ENCODE measurements at places on chromosomes 7 and 10.

DNA sequence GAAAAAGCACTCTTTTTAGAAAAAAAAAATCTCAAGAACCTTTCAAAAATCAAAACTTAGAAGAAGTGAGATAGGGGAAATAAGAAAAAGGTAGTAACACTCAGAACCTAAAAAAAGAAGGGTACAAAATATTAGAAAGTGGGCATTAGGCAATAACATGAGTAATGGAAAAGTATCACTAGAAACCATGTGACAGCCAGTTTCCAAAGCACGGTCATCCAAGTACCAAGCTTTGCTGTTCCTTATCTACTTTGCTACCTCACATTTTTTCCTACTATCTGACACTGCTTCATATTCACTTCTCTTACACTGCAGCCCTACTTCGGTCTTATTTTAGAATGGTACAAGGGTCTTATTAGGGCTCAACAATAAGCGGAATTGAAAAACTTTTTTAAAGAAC lies 30.3 kb downstream of the IMMP2L start:
- DNase-seq: no peak

DNA sequence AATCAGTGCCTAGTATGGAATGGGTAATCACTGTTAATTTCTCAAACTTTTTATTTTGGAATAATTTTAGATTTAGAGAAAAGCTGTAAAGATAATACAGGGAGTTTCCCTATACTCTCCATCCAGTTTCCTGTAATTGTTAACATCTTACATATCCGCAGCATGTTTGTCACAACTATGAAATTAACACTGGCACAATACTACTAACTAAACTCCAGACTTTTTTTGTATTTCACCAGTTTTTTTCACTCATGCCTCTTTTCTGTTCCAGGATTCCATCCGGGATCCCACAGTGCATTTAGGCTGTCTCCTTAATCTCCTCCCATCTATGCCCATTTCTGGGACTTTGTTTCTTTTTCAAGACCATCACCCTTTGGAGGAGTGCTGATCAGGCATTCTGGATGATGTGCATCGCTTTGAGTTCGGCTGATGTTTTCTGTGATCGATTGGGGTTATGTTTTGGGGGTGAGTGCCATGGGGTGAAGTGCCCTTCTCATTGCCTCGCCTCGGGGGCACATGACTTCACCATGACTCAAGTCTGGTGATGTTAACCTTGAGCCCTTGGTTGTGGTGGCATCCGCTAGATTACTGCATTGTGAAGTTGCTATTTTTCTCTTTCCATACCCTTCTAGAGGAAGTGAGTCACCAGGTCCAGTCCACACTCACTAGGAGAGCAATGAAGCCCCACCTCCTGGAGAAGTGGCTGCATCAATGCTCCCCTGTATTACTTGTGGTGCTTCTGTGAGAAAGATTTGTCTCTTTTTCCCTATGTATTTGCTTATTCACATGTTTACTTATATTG lies 43.9 kb upstream of the GRB10 start:
- no peak for DNase-seq

GRCh38 chr7:16193631-16194030 lies 227.7 kb downstream of the CRPPA start:
- no peak for DNase-seq

DNA sequence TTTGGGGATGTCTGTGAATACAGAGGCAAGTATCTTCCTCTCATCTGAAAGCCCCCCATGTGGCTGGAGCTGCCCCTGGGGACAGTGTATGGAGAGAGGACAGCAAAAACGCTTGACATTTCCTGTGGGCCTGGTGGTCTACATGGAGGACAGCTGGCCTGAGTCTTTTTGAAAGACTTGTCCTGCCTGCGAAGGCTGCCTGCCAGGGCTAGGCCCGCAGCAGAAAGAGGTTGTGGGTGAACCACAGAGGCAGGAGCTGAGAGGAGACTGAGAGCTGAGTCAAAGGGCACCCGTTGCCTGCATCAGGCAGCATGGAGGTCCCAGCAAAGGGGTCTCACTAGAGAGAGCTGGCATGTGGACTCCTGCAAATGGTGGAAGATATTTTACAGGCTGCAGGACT lies 66.4 kb downstream of the KAT6B start:
- DNase-seq: no peak

- no peak for DNase-seq
Observed at GRCh38 chr7:16778476-16778875, 24.9 kb downstream of the TSPAN13 start.

DNA sequence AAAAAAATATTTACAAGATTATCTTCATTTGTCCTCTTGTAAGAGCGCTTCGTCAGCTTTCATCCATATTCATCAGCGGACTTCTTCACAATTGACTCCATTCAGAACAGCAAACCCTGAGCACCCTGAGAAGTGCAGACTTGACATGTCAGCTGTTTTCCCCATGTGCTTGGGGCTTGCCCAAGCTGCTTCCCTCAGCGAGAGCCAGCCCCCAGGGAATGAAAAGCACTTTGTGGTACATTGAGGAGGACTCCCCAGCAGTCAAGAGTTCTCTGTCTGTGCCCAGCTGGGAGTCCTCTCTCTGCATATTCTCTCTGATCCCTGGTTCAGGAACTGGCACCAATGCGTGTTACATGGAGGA lies 22.7 kb downstream of the HKDC1 start:
- DNase-seq: no peak

- no peak for DNase-seq
Observed at GRCh38 chr7:82110146-82110840, 333.3 kb downstream of the CACNA2D1 start.

DNA sequence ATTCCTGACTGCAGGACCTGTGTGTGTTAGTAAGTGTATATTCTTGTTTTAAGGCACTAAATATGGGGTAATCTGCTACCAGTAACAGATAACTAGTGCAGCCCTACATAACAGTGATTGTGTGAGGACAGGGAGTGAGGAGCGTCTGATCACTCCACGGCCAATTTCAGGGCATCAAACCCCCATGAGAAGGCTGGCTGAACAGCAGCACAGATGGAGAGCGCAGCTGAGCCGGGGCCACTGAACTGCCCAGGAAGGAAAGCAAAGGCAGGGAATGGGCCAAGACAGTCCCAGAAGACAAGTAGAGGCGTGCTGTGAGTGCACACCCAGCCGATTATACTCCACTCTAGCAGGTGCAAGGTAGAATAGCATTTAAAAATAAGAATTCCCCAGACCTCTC lies 157.1 kb upstream of the CHST15 start:
- DNase-seq: no peak

- no peak for DNase-seq
Observed at GRCh38 chr10:73460897-73461296, 27.5 kb upstream of the MSS51 start.

- no peak for DNase-seq
Observed at GRCh38 chr10:28470873-28471651, 61.9 kb upstream of the WAC start.

- no peak for DNase-seq
Observed at GRCh38 chr10:34547291-34547690, 267.8 kb downstream of the PARD3 start.

- no peak for DNase-seq
Observed at GRCh38 chr7:46955531-46955930, 626.4 kb downstream of the TNS3 start.

GRCh38 chr10:47362199-47362598 lies 14.0 kb downstream of the RBP3 start:
- no peak for DNase-seq

DNA sequence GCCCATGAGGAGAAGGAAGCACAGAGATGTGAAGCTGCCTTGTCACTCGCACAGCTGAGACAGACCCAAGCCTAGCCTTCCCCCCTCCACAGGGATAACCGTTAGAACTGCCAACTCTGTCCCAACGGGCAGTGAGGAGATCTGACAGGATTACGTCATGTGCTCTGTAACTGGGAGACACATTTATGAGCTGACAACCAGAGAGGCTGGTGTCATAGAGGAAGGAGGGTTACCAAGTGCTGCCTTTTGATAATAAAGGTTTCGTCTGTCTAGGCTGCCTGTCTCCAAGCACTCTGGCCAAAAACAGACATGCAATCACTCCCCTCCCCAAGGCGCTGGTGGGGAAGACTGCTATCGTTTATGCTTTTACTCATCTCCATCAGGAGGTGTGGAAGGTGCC lies 165.9 kb downstream of the PLXNA4 start:
- no peak for DNase-seq

DNA sequence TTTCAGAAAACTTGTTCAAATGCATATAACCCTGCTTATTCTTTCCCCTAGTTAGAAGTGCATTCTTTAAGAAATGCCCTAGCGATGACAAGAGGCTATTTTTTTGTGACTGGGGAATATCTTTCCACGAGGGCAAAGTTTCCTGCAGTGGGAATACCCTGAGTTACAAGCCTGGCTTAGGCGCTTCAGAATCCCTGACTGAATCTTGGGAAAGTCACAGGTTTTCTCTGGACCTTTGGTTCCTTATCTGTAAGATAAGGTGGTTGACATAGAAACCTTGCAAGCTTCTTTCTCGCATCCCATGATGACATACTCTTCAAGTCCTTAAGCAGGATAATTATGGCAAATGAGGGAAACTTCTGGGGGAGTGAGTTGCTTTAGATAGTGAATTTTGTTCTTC lies 80.5 kb upstream of the FZD8 start:
- DNase-seq: no peak

DNA sequence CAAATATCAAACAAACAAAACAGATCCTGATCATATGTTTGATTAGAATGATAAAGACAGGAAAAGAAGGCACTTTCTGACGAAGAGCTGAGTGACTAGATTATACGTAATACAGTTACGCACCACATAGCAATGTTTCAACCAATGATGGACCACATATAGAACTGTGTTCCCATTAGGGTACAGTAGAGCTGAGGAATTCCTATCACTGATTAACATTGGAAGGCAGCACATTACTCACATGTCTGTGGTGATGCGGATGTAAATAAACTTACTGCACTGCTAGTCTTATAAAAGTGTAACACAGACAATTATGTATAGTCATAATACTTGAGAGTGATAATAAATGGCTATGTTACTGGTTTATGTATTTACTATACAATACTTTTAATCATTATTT lies 98.3 kb downstream of the PTN start:
- no peak for DNase-seq

- no peak for DNase-seq
Observed at GRCh38 chr10:29648114-29648982, 13.6 kb upstream of the SVIL start.

DNA sequence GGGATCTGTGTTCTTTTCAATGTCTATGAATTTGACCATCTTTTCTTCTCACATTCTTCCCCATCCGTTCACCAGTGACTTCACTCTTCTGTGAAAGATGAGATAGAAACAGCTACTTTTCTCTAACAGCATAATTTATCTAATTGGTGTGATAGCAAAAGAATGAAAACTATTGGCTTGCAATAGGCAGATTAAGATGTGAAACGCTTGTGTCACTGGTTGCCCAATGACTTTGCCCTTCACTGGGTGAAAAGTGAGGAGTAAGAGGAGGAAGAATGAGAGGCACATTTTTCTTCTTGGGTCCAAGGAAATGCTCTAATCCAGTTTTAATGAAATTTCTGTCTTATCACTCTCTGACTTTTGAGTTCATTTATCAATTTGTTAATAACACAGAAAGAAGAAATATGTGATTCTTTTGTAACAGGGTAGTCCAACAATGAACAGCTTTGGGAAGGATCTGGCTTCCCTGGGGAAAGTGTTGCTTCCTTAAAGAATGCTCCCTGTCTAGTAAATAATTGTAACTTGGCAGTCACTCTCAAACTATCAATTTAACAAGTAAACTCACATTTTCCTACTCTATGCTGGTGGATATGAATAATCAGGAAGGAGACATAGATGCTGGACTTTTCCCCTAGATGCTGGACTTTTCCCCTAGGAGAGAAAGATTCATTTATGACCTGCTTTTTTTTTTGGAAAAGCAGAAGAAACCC lies 35.1 kb downstream of the BET1 start:
- DNase-seq: no peak

DNA sequence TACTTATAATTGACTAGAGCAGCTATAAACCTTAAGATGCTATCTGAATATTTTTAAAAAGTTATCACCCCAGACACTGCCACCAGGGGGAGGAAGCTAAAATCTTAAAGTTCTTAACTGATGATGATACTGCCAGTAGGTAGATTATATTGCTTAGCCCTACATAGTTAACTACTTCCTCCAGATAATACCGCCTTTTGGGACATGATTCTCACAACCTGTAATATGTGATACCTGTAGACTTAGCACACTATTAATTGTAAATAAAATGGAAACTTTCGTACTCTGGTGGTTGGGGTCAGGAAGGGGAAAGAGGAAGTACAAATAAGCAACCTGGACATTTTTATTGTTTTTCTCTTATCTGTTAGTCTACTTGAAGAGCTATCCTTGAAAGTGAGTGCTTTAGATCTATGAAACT lies 268.9 kb downstream of the ADK start:
- no peak for DNase-seq

GRCh38 chr7:28988810-28989209 lies 30.7 kb upstream of the TRIL start:
- no peak for DNase-seq

DNA sequence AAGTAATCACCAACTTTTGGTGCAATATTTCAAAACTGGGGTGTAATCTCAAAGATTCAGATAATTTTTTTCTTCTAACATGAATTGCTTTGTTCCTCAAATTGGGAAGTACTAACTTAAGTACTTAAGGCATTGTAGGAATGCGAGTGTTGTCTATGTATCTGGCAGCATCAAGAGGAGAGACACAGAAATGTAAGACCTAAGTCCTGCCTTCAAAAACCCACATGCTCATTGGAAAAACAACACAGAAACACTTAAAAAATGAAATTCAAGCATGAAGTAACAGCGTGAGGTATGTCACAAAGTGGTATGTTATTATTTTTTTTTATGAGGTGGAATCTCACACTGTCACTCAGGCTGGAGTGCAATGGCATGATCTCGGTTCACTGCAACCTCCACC lies 288.5 kb downstream of the ZEB1 start:
- no peak for DNase-seq

- no peak for DNase-seq
Observed at GRCh38 chr7:102248456-102249395, 37.9 kb upstream of the SH2B2 start.

- DNase-seq: no peak
Observed at GRCh38 chr7:42253316-42253715, 16.3 kb upstream of the GLI3 start.

- DNase-seq: no peak
Observed at GRCh38 chr10:110437761-110438341, 59.9 kb upstream of the DUSP5 start.

GRCh38 chr7:23662124-23662983 lies 17.6 kb upstream of the FAM221A start:
- DNase-seq: no peak

GRCh38 chr7:150740053-150740452 lies 2.8 kb downstream of the GIMAP5 start:
- DNase-seq: no peak

GRCh38 chr7:151748733-151749132 lies 128.2 kb downstream of the PRKAG2 start:
- DNase-seq: no peak

Data from stimulated activated CD4-positive, alpha-beta T cell treated with anti-CD3 and anti-CD28 coated beads, Interleukin-15, amount 100 ng/mL, for 1 hour (primary cell).